ENCODE measurements at places on chromosomes 1 and 21. TPM values are rescaled to one million over a fixed set of nuclear protein-coding genes. Genes with fewer than 3 reads are reported as not detected.
A peak's percentile ranks its signal among the peaks of the same experiment; 100 is the strongest.

- DNase-seq = no peak
Measured at GRCh38 chr1:30738040-30738714, 14.8 kb upstream of the MATN1 start.

DNA sequence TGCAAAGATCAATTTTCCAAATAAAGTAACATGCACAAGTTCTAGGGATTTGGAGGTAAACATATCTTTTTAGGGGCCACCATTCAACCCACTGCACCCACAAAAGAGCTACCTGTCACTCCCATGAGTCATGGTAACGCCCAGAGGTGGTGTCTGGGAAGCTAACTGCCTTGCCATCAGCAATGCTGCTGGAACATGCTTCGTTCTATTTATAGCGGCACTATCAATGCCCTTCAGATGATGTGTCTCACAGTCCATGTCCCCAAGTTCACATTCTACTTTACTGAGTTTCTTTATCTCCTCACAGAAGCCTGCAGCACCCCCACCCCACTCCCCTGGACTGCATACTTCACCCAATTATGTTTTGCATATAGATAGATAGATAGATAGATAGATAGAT, 95.4 kb downstream of the LPAR3 start:
- no peak for DNase-seq

DNA sequence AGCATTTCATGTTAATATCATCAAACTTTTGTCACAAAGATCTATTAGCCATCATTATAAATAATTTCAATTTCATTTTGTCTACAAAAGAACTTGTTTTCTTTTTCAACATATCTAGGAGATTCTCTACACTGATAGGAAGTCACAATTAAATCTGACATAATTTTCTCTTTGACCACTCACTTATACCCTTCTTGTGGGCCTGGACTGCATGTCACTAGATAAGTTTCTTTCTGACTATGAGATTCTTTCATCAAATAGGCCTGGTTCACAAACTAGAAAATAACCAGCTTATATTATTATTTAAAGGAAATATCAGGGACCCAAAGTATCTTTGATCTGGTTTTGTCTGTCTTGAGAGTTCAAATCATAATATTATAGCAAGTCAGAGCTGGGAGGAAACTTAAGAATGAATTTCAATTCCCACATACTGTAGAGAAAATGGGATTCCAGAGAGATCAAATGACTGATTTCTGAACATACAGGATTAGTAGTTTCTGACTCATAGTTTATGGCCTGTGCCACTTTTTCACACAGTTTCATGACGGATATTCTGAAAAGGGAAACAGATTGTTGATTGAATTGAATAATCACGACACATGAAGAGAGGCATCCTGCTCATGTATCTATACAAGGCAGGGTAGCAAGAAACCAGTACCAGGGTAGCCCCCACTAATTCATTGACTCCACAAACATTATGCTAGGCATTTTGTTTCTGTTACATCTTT, 355.8 kb downstream of the GPATCH2 start:
- no peak for DNase-seq

DNA sequence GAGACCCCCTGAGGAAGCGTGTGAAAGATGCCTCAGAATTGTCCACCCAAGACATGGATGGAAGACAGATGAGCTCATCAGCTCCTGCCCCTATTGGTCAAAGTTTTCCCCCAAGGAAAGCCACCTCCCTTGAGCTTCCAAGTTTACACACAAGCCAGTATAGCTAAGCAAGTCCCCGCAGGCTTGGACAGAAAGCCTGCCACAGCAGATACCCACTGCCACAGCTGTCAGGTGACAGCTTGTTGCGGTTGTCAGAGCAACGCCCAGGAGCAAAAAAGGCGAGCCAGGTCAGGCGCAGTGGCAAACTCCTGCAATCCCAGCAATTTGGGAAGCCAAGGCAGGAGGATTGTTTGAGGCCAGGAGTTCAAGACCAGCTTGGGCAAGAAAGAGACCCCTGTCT, 60.9 kb upstream of the IFNAR2 start:
- DNase-seq = no peak

- DNase-seq = no peak
Measured at GRCh38 chr1:13871413-13871812, 171.4 kb downstream of the PRDM2 start.

GRCh38 chr1:208122612-208123358, 121.4 kb downstream of the PLXNA2 start:
- no peak for DNase-seq

DNA sequence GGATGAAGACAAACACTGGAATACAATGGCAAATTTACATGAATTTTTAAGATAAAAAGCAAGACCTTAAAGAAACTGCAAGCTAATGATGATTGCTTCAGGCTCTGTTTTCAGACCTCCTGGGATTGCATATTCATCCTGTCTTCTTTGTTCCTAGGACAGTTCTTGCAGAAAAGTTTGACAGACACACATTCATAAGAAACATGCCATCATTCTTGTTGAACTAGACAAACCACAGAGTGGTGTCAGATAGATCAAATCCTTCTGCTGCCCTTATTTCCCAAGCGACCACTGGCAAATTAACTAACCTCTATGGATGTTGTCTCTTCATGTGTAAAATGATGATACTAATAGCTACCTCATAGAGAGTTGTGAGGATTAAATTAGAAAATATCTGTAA, 181.3 kb downstream of the KCTD3 start:
- no peak for DNase-seq

DNA sequence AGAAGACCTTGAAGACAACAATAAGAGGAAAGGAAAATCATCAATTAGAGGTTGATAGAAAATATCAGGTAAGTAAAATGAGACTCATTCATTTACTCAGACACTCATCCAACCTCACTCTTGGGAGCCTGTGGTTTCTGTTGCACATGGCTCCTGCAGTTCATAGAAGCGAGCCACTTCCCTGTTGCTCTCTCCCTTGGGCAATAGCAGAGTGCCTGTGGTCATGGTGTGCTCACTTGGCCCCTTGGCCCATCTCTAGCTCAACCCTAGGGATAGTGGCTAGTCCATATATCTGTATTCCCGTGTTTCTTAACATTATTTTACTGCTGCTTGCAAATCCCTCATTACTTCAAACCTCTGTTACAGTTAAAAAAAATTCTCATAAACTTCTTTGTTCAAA, 368.6 kb downstream of the PTPRC start:
- no peak for DNase-seq

DNA sequence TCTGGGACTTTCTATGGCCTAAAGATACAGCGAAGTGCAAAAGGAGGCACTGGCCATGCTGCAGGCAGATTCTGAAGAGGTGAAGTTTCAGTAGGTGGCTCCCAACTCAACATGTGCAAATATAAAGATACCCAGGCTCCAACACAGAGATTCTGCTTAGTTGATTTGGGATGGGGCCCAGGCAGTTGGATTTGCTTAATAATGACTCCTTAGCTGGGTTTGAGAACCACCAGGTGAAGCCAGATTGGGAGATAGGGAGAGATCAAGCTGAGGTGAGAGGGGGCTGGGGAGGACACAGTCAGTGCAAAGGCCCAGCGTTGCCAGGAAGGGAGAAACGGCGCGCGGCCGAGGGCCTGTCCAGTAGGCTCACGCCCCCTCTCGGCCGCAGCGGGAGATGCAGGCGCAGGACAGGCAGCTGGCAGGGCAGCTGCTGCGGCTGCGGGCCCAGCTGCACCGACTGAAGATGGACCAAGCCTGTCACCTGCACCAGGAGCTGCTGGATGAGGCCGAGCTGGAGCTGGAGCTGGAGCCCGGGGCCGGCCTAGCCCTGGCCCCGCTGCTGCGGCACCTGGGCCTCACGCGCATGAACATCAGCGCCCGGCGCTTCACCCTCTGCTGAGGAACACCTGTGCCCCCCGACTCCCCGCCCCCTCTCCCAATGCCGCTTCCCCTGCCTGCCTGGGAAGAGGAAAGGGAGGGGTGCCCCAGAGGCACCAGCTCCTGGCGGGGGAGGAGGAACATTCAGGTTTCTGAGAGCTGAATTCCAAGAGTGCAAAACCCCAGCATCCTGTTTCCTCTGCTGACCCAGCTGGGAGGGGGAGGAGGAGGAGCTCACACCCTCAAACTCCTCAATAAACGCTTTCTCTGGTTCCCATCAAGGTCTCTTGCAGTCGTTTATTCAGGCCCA, 1.2 kb downstream of the FAM167B start:
- DNase-seq = peak; percentile 93

- DNase-seq = peak; percentile 49
Measured at GRCh38 chr1:94955767-94956632, 29.1 kb upstream of the CNN3 start.

DMRTA2 gene
- 5.1 TPM for total RNA-seq

CYP4B1 gene
- 4.3 TPM for total RNA-seq

DNA sequence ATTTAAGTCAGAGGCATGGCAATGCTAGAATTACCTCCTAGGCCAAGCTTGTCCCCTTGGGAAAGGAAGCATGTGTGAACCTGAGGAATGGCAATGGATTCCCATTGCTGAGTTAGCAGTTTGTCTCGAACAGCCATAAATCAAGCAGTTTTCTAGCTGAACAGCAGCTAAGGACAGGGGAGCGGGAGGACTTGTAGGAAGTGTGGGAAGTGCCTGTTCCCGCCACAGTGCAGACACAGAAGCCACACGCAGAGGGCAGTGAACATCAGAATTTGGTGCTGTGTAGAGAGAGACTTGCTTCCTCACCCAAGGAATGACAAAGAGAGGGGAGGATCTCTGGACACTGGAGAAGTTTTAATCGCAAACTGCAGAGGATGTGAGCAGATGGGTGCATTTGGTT, 3.8 kb downstream of the PHGDH start:
- DNase-seq = peak; percentile 65

DNA sequence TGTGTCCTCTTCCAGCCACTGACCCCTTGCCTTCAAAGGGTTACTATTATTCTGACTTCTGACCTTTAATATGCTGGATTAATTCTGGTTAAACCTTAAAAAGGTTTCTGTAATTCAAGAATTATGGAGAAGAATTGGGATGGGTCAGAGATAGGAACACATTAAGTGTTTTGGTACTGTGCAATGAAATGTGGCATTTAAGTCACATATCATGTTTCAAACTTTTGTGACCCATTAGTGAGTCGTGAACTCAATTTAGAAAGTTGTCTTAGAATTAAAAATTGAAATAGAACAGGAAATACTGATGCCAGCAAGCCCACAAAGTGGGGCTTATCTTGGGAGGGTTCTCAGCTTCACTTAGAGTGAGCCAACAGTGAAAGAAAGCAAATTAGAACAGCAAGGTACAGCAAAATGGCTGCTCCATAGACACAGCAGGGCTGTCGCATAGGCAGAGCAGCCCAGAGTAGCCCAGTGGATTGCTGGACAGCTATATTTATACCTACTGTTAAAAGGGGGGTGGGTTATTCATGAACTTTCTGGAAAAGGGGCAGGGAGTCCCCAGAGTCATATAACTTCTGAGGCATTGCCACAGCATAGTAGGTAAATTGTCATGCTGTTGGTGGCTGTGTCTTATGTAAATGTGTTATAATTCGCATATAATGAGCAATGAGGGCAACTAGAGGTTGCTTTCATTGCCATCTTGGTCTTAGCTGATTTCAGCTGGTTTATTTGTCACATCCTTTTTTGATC, 10.5 kb downstream of the SCP2 start:
- no peak for DNase-seq

C1orf115 gene
- total RNA-seq = 10.8 TPM

MATN1 gene
- 0.55 TPM for total RNA-seq

DNA sequence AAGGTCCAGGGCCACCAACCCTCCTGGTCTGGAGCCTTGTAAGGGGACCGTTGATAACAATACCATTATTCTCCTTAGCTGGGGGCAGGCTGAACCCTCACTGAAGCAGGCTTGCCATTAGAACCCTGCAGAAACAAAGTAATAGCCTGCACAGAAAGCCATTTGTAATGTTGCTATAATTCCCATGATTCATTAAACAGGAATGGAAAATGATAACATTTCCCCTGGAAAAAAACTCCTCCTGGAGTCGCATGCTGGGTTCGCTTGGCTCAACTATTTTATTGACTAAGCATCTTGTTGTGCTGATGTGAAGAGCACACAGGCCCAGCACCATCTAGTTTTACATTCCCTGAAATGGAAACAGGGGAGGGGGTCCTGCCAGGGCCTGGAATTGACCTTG, 155.6 kb upstream of the CSF3R start:
- no peak for DNase-seq

- DNase-seq = no peak
Measured at GRCh38 chr1:114597949-114598348, 16.5 kb upstream of the BCAS2 start.

DNA sequence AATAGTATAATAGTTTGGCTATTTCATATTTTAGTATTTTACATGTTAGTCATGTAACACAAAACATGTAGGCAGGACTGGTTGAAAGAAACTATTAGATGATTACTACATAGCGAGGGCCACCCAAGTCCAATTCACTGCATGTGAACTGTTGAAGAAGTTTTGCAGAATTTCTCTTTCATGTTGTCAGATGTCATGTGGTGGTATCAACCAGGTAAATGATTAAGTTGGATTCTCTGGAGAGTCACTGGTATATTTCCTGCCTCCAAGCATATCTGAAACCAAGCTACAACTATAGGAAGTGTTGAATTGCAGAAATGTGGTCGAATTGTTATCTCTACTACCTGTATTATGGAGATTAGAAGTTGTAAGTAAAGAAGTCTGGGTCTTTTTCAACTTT, 137.8 kb upstream of the DPYD start:
- DNase-seq = no peak

DNA sequence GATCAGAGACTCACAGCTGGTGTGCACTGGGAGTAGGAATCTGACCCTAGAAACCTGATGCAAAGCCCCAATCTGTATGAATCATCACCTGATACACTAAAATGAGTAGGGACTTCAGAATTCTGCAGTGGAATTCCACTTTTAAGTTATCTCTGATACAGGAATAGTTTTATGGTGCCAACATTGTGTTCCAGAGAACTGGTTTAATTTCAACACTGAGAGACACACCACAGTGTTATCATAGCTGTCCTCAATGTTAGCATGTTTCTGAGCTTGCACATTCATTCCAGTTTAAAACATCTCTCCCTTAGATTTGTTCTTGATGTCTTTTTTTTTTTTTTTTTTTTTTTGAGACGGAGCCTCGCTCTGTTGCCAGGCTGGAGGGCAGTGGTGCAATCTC, 7.1 kb downstream of the UTS2 start:
- DNase-seq = no peak

SSR2 gene
- 170 TPM for total RNA-seq

UBE2J2 gene
- 133 TPM for total RNA-seq

- DNase-seq = no peak
Measured at GRCh38 chr1:93584261-93585003, 97.2 kb downstream of the BCAR3 start.

DNA sequence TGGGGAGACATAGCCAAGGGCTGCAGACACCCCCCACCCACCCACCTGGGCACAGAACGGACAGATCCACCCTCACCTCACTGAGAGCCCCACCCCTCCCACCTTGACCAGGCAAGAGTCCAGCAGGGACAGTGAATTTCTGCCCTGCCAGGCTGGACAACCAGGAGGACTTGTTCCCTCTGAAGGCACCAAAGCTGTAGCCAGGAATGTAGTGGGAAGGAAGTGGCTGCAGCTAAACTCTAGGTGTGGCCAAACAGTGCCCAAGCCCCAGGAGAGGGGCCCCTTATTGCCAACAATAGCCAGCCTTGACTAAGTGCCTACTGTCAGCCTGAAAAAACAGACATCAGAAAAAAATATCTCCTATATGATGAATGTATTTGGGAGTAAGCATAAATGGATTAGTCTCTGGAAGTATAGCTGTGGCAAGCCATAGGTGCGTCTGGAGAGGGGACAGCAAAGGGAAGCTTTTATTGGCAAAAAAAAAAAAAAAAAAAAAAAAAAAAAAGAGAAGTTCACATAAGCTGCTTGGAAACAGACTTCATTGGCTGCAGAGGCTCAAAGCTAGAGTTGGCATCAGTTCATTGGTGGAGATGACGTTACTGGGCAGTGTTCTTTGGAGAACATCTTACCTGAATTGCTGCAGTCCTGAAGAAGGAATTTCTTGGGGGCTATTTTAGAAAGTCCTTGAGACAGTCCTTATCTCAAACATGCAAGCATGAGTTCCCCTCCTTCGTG, 64.1 kb upstream of the TMEM51 start:
- DNase-seq = no peak

Measured in testis (tissue), 5 donors.